ENCODE measurements at places on chromosomes 4 and X.

DNA sequence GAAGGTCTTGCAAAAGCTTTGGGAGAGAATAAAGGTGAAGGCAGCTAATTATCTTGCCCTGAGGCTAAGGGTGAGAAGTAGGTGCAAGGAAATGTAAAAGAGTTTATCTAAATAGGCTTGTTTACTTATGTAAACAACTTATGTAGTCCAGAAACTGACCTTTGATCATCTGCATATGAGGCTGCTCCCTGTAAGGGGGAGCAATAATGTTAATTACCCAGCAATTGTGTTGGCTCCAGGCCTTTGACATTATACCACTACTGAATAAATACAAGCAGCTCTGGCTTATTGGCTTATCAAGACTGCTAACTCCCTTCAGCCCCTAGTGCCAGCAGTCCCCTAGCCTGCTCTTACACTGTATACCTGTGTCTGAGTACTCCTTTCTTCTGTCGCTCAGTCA lies 303.7 kb upstream of the GNPDA2 start:
- DNase-seq, result no peak

- DNase-seq, result no peak
Measured at GRCh38 chrX:118948270-118948669, 26.1 kb upstream of the LONRF3 start.

- DNase-seq, result no peak
Measured at GRCh38 chr4:100849319-100849718, 331.5 kb upstream of the EMCN start.

DNA sequence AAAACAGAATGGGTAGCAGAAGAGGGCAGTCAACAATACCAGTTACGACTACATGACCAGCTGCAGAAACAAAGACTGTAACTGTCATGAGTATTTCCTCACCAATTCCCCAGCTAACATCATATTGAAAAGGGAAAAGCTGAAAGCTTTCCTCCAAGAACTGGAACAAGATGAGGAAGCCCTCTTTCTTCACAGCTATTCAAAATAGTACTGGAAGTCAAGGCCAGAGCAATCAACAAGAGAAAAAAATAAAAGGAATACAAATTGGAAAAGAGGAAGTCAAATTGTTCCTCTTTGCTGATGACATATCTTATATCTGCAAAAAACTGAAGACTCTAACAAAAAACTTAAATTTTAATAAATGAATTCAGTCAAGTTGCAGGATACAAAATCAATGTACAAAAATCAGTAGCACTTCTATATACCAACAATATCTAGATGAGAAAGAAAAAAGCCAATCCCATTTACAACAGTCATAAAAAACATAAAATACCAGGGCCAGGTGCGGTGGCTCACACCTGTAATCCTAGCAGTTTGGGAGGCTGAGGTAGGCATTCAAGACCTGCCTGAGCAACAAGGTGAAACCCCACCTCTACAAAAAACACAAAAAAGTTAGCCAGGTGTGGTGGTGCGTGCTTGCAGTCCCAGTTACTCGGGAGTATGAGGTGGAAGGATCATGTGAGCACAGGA lies 125.4 kb downstream of the ATP8A1 start:
- DNase-seq, result no peak

DNA sequence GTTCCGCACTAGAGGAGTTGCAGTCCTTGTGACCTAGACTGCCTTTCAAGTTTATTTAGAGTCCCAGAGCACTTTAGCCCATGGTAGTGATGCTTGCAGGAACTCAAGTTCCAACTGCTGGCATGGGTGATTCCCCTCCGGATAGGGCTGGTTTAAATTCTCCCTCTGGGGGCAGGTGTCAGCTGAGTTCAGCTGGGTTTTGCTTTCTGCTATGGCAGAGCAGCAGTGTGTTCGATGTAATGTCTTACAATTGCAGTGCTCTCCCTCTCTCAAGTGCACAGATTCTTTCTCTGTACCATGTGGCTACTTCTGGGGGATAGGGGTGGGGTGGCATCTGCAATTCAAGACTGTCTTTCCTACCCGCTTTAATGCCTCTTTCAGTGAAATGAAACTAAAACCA lies 164.8 kb upstream of the ZIC3 start:
- no peak for DNase-seq

- DNase-seq, result no peak
Measured at GRCh38 chr4:74018771-74019170, 19.7 kb downstream of the CXCL3 start.

DNA sequence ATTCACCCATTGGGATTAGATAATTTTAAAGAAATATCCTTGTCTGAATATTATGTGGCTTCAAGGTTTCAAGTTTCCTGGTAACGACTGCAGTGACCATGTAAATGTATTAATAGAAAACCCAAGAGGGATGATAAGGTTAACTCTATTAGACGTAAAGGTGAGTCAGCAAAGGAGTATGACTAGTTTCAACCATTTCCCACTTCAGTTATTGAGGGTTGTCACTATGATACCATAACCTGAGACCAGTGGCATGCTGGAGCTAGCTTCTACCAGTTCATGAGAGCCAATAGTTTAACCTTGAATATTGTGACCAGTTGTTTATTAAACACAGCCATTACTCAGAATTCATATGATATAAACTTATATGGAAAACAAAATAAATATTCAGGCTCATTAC lies 270.1 kb downstream of the TMA16 start:
- DNase-seq, result no peak

- DNase-seq, result no peak
Measured at GRCh38 chr4:173159791-173160190, 8.8 kb upstream of the GALNT7 start.

DNA sequence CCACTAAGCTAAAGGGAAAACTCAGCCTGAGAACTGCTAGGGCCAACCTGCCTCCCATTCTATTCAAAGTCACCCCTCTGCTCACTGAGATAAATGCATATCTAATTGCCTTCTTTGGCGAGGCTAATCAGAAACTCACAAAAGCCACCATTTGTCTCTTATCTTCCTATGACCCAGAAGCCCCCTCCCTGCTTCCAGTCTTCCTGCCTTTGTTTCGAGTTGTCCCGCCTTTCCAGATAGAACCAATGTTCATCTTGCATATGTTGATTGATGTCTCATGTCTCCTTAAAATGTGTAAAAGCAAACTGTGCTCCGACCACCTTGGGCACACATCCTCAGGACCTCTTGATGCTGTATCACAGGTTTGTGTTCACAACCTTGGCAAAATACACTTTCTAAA lies 459.8 kb downstream of the FSTL5 start:
- no peak for DNase-seq

Data from central memory CD4-positive, alpha-beta T cell (primary cell).